Mucosa of gallbladder (tissue), 1 donor: ENCODE measurements at places on chromosomes 1 and 21.

GRCh38 chr1:100535264-100535663, 2.7 kb upstream of the GPR88 start:
- DNase-seq: no peak

GRCh38 chr1:10950316-10951172, 61.9 kb upstream of the TARDBP start:
- no peak for DNase-seq

DNA sequence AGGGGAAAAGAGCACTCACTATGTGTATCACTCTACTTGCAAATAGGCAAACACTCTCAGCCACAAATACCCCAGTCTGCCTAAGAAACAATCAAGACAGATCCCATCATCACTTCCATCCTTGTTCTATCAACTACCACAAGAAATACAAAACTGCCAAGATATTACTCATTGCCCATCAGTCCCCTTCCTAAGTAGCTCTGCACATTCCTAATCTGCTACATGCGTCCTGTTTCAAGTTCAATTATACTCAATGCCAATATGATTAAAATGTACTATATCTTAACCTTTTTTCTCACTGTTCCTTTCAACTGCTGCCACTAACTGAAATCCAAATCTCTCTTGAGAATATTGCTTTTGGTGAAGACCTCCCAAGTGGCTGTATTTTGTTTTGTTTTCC, 1688.4 kb downstream of the PLA2G4A start:
- DNase-seq: no peak

GRCh38 chr1:66383168-66383567, 150.8 kb upstream of the SGIP1 start:
- no peak for DNase-seq

- DNase-seq: no peak
These were observed 30.2 kb upstream of the CA6 start for GRCh38 chr1:8915446-8915845.
